ENCODE measurements at places on chromosomes 2 and 18.
A peak's percentile ranks its signal among the peaks of the same experiment; 100 is the strongest.

DNA sequence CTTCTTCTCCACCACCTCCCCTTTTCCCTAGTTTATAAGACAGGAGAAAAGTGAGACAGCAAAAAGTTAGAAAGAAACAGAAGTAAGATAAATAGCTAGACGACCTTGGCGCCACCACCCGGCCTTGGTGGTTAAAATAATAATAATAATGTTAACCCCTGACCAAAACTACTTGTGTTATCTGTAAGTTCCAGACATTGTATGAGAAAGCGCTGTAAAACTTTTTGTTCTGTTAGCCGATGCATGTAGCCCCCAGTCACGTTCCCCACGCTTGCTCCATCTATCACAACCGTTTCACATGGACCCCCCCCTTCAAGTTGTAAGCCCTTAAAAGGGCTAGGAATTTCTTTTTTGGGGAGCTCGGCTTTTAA, 1.5 kb upstream of the BUB1 start:
- no peak for DNase-seq

GRCh38 chr2:60045456-60045855, 508.0 kb downstream of the BCL11A start:
- DNase-seq: no peak

DNA sequence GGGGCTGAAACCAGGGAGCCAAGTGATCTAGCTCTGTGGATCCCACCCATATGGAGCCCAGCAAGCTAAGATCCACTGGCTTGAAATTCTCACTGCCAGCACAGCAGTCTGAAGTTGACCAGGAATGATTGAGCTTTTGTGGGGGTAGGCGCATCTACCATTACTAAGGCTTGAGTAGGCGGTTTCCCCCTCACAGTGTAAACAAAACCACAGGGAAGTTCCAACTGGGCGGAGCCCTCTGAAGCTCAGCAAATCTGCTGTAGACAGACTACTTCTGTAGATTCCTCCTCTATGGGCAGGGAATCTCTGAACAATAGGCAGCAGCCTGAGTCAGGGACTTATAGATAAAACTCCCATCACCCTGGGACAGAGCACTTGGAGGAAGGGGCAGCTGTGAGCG, 96.7 kb downstream of the CCDC148 start:
- no peak for DNase-seq

GRCh38 chr2:74819702-74820101, 14.2 kb upstream of the HK2 start:
- no peak for DNase-seq

DNA sequence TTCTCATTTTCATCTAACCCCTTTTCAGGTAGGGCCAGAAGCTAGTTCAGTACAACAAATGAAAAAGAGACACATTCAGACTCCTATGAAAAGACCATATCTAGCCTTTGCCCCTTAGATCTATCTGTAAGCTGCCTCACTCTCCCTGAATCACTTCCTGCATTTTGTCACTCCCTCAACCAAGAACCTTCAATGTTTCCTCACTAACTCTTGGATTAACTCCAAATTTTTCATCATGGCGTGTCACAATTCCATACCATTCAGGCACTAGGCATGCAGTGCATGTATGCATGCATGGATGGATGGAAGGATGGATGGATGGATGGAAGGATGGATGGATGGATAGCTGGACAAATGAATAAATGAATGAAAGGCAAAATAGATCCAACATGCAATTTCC, 356.9 kb downstream of the TNS1 start:
- no peak for DNase-seq

- no peak for DNase-seq
These were observed 117.9 kb upstream of the ZBTB14 start for GRCh38 chr18:5413447-5413846.

- DNase-seq: no peak
These were observed 123.3 kb downstream of the NCK2 start for GRCh38 chr2:105868060-105868459.

DNA sequence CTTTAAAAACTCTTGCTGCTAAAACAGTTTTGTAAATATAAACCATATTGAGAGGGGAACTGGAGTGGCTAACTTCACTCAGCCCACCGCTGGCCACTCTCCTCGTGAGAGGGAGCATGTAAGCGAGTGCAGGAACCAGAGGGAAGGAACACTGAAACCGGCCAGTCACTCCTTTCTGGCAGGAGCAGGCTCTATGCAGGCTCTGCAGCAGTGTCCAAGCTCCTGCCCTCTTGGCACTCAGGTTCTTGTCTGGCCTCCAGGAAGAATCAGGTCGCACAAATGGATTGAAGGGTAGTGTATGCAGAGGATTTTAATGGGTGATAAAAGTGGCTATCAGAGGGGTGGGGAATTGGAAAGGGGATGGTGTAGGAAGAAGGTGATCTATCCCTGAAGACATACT, 157.7 kb downstream of the TMX3 start:
- DNase-seq: no peak

DNA sequence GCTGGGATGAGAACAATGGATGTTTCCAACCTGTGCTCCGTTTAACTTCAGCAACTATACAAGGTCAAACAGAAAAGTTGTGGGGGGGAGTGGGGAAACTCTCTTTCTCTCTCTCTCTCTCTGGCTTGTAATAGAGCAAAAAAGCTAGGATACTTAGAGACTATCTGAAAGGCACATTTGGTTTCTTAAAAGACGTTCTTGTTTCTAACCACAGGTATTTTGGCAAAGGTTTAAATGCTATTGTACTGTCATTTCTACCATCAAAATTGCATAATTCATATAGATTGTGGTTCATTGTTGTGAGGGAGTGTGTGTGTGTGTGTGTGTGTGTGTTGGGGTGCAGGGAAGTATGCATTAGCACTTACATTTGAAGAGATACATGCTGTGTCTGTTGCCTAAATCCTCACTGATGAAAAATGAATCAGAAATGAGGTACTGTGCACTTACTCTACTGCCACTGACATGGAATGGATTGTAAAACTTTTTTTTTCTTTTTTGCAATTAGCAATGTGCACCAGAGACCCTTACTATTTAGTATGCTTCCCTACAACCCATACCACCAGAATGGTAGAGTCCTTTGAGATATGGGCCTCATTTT, 841.0 kb upstream of the PIK3C3 start:
- no peak for DNase-seq

DNA sequence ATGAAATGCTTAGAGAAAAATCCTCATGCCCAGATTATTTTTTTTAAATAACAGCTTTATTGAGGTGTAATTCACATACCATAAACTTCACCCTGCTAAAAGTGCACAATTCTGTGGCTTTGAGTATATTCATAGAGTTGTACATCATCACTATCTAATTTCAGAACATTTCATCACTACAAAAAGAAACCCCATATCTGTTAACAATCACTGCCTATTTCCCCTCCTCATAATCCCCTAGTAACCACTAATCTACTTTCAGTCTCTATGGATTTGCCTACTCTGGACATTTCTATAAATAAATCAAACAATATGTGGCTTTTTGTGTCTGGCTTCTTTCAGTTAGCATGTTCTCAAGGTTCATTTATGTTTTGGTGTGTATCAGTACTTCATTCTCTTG, 51.4 kb downstream of the OSBPL1A start:
- DNase-seq: no peak

DNA sequence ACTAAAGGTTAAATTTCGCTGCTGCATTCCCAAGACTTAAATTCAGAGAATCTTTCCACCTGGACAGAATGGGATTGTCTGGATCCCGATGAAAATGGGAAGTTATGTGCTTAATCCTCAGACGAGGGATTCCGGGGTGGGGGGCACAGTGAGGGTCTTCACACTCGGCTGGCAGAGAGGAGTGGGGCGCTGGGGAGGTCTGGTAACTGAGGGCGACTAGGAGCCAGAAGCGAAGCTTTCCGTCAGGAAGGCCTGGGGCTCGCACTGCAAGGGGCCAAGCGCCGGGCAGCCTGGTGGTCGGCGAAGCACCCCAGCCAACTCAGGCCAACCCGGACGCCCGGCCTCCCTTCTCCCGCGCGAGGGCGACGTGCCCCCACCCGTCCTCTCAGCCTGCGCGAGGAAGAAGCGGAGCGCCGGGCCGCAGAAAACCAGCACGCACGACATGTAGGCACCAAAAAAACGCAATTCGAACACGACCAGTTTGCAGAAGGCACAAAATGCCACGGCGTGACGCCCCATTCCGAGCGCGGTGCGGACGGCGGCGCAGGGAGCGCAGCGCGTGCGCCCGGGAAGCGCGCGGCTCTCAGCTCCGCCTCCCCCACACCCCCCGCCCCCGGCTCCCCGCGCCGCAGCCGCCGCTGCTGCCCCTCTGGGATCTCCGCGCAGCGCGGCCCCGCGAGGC, 188.1 kb downstream of the ZEB2 start:
- DNase-seq: peak; percentile 35

GRCh38 chr2:101349893-101350662, 37.2 kb downstream of the CREG2 start:
- no peak for DNase-seq

DNA sequence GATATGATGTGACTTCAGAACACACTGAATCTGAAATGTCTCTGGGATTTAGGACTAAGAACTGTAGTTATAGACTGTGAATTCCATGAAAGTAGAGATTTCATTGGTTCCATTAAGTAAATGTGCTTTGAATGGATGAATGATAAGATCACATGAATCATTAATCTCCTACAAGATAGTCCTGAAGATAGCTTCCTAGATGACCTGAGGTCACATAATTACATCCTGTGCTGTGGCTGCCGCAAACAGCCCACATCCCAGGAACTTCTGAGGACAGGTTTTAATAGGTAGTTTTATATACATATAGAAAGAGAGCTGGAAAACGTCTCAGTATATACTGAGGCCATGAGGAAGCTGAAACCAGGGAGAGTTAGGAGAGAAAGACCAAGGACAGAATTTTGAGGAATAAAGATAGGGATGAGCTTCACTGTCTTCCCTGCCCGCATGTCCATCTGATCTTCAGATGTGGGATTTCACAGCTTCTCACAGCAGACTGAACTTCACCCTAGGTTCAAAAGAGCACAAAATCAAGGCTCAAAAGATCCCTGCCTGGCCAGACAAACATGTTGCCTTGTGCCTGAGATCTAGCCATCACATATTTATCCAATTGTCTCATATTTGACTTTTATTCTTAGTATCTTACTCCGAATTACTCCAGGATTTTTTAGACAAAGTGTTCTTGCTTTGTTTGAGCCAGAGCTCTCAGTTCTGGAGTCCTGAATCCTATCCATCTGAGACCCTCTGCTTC, 188.2 kb downstream of the IRS1 start:
- DNase-seq: no peak

DNA sequence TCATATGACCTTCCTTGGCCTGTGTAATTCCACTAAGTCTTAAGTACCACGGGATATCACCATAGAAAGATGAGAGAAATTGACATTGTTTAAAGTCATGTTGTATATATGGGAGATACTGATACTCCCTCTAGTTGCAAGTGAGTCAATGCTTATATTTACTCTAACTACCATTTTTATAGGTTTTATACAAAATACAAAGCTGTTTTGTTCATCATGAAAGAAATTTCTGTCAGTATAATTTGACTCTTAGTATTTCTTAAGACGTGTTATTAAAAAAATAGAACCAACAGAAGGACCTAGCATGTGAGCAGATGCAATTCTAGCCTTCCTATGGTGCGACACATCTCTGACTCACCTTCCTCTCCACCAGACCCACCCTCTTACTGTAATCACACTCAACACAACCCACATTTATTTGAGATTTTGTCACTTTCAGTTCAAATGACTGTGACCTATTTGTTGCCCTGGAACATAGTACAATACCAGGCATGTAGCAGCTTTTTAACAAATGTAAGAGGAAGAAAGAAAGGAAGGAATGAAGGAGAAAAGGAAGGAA, 453.1 kb downstream of the CMPK2 start:
- DNase-seq: no peak

- DNase-seq: no peak
These were observed 97.3 kb upstream of the ST6GAL2 start for GRCh38 chr2:106983305-106983704.

GRCh38 chr2:234564699-234565098, 67.8 kb upstream of the ARL4C start:
- no peak for DNase-seq

GRCh38 chr2:166115589-166115988, 12.2 kb downstream of the SCN1A start:
- no peak for DNase-seq

GRCh38 chr2:144770616-144771230, 250.8 kb upstream of the ZEB2 start:
- DNase-seq: no peak

DNA sequence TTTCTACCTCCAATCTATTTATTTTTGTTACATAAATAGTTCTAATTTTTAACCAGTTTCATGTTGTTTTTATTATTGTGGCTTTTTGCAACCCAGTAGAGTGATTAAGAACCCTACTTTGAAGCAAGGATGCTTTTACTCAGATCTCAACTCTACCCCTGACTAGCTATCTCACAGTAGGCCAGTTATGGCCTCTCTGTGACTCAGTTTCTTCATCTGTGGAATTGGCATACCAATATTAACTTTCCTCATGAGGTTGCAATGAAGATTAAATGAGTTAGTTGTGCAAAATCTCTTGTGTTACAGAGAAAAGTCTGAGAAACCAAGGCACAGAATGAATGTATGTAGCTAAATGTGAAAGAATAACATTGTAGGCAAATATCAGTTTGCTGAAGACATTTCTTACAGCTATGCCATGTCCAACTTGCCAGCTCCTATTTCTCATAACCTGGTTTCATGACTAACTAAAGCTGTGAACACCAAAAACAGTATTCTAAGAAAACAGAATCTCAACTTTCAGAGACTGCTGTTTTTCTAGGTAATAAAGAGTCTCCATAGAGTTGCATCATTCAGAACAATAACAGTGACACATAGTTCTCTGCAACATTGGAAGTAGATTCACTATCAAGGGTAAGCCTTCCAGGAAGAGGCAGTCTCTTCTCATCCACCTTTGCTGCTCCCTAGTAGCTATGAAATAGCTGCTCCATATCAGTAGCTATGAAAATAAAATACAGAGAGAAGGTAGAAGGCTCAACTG, 33.2 kb upstream of the CYTIP start:
- no peak for DNase-seq

GRCh38 chr2:238667008-238667407, 180.9 kb upstream of the TWIST2 start:
- DNase-seq: no peak

- DNase-seq: no peak
These were observed 61.5 kb upstream of the DOCK10 start for GRCh38 chr2:225103737-225104141.

- DNase-seq: no peak
These were observed 42.1 kb downstream of the TRAPPC12 start for GRCh38 chr2:3421580-3421979.

GRCh38 chr2:241379481-241380480, 23.7 kb downstream of the FARP2 start:
- DNase-seq: no peak

GRCh38 chr2:6526093-6526824, 339.4 kb downstream of the CMPK2 start:
- peak; percentile 7 for DNase-seq

GRCh38 chr2:64362562-64363026, 91.4 kb upstream of the LGALSL start:
- no peak for DNase-seq

GRCh38 chr2:129793431-129793902, 186.0 kb upstream of the RAB6C start:
- no peak for DNase-seq

- DNase-seq: no peak
These were observed at the start of gene GALNT5 for GRCh38 chr2:157257312-157258252. Gene GALNT5 (plus strand): TSS chr2:157257705. CDS start chr2:157258083, 378 bp downstream.

GRCh38 chr2:188668017-188668680, 306.0 kb upstream of the COL3A1 start:
- no peak for DNase-seq
